ENCODE measurements at places on chromosomes 11 and 22.
A peak's percentile ranks its signal among the peaks of the same experiment; 100 is the strongest.

GRCh38 chr11:113289431-113290187 lies 24.8 kb upstream of the TTC12 start:
- DNase-seq, result no peak

DNA sequence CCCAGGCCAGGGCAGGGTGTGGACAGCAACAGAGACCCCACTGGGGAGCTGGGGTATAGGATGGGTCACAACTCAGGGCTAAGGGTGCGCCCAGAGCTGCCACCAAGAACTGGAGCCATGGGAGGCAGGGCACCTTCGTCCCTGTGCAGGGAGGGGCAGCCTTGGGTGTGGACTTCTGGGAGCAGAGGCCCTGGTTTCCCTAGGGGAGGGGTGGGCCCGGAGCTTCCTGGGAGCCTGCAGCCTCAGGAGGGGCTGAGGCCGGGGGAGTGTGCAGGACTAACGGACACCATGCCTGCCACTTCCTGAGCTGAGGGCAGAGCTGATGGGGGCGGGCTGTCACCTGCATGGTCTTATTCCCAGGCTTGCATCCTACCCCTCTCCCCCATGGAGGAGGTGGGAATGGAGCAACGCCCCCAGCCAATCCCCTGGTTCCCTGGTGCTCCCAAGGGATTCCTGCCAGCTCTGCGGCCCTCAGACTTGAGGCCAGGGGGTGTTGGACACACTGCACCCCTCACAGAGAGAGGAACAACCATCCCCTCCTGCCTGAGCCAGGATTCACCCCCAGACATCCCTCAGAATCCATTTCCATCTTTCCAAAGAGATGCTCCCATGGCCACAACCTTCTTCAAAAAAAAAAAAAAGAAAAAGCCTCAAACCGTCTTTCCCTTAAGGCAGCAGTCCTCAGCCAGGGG lies 225.7 kb downstream of the CTTN start:
- no peak for DNase-seq

- DNase-seq, result no peak
Observed at GRCh38 chr22:47299863-47300697, 537.6 kb downstream of the TBC1D22A start.

DNA sequence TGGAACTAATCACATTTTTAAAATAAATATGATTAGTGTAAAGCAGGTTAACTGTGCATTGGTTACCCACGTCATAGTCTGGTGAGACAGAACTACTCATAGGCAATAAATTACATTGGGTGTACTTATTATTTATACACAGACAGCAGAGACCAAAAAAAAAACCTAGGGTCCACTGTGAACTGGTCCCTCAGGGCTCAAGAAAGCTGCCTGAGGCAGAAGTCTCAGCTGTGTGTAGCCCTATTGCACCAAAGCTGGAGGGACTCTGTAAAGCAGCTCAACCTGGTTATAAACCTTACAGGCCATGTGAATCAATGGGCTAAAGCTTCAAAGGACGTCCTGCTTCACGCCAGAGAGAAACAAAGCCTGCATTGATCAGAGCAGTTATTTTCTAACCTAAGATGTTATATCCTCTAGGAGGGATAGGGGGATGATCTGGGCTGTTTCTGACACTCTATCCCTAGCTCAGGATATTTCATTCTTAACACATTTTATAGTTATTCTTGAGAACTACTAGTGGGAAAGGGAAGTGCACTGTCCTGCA lies 432.2 kb upstream of the ANO3 start:
- DNase-seq, result no peak

DNA sequence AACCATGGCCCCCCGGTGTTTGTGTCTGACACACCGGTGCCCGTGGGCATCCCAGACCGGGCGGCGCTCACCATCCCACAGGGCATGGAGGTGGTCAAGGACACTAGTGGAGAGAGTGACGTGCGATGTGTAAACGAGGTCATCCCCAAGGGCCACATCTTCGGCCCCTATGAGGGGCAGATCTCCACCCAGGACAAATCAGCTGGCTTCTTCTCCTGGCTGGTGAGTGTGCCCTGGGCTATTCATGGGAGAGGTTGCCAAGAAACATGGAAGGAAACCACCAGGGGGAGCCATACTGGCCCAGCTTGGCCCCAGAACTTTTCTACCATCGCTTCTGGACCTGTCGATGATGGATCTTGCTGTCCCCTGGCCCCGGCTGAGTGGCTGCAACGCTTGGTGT lies 36.5 kb downstream of the PRDM11 start:
- no peak for DNase-seq

DNA sequence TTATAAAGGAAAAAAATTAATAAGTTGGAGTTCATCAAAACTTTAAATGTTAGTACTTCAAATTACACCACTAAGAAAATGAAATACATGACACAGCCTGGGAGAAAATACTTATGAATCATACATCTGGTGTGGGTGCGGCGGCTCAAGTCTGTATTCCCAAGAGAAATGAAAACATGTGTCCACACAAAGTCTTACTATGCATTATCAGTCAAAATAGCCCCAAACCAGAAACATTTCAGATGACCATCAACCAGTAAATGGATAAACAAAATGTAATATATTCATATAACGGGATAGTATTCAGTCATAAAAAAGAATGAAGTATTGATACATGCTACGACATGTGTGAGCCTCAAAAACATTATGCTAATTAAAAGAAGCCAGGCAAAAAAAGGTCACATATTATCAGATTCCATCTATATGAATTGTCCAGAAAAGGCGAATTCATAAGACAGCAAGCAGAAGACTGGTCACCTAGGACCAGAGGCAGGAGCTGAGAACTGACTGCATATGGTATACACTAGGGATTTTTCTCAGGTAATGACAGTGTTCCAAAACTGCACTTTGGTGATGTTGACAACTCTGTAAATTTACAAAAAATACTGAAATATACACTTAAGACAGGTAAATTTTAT lies 5.3 kb upstream of the AKIP1 start:
- peak; percentile 61 for DNase-seq

DNA sequence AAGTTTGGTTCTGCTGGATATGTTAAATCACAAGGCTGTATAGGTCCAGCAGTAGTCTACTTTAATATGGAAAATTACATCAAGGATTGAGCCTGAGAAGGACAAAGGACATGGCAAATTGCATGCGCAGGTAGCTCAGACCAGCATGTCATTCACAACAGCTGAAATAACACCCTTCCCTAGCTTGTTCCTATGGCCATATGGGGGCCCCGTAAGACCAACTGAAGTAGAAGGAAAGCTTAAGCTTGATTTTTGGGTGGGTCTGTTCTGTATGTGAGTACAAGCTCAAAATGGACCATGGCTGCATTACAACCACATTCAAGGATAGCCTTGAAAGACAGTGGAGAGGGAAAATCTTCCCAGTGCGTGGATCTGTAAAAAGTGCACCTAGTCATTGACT lies 20.6 kb upstream of the PDE3B start:
- DNase-seq, result no peak

DNA sequence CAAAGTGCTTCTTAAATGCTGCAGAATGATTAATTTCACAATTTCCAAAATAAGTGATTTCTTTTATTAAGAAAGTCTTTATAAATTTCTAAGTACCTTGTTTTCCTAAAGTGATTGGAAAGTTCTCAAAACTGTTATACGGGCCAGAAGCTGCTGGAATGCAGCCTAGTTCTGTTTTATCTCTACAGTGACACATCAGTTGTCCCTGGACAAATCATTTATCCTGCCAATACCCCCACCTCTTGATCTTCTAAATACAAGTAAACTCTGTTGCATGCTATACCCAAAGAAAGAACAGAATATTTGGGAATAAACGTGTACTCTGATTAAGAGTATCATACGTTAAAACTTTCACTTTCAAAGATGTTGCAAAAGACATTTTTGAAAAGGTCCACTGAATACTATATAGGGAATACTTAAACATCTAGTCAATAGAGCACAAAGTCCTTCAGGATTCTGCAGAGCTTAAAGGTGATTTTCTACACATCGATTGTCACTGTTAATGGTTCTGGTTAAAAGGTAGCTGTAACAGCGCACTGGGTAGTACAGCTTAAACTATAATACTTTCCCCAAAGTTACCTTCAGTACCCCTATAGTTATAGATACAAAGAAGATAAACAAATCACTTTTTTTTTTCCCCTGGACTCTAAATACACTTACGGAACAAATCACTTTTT lies 92.1 kb upstream of the APOA1 start:
- no peak for DNase-seq

DNA sequence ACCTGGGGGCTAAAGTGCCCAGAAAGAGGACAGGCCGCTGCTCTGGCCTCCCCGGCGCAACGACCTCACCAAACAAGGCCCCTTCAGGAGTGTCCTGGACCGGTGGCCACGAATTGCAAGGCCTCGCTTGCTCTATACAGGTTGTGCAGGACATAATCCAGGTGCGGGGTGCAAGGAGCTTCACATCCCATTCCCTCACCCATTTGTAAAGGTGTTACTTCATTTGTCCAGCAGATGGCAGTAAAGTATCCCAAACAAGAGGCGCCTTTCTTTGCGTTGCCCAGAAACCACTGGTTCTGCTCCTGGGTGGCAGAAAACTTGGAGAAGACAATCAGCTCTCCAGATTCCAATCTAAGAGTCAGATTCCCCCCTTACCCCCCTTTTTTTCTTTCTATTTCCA lies 35.9 kb upstream of the PRDM11 start:
- no peak for DNase-seq

DNA sequence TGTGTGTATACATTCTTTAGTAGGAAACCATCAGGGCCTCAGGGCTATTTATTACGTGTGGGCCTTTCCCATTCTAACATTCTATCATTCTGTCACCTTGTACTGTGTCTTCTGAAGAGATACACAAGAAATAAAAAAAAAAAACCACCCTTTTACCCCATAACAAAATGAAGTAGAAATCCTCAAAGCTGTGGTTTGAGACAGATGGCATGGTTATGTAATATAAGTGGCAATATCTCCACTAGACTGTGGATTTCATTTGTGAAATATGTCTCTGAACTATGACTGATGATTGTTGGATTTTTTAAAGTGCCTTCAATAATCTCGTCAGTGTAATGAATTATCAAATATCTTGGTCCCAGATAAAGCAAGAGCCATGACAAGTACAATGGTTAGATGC lies 150.0 kb upstream of the BLID start:
- DNase-seq, result no peak

GRCh38 chr22:21444701-21445436 lies 22.3 kb upstream of the TMEM191C start:
- DNase-seq, result no peak

- DNase-seq, result no peak
Observed at GRCh38 chr22:26095256-26095956, 73.9 kb upstream of the SEZ6L start.

GRCh38 chr22:37019309-37020191 lies at the start of the genes MPST and TST:
Gene MPST (plus strand): TSS chr22:37019742. CDS start chr22:37019837, 95 bp downstream.
Gene TST (minus strand): TSS chr22:37019447. CDS start chr22:37018732, 715 bp downstream.
- DNase-seq, result no peak

DNA sequence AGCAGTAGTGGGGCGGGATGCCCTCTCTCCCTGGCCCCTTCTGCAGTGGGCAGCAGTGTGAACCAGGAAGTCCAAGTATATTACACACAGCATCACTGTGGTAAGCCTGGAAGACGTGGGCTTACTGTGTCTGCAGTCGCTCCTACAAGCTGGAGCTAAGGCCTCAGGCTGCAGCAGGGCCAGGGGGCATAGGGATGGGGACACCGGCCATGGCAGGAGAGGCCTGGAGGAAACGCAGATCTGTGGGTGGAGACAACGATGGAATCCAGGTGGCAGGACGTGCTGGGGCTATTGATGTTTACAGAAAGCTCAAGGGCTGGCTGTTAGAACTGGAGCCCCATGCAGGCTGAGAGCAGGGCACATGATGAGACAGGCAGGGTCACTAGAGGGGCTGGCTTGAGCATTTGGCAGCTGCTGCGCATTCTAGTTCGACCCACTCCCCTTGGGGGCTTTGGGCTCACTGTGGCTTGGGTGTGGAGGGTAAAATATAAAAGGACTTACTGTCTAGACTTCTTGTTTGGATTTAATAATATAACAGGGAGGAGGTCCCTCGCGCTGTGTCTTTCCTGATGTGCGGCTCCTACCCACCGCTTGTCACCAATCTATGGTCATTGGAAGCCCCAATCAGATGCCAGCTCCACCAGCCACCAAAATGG lies 539.5 kb downstream of the TBC1D22A start:
- no peak for DNase-seq

GRCh38 chr11:71992136-71992730 lies 6.5 kb upstream of the IL18BP start:
- no peak for DNase-seq

GRCh38 chr11:69138265-69138664 lies 17.5 kb upstream of the SMIM38 start:
- no peak for DNase-seq

DNA sequence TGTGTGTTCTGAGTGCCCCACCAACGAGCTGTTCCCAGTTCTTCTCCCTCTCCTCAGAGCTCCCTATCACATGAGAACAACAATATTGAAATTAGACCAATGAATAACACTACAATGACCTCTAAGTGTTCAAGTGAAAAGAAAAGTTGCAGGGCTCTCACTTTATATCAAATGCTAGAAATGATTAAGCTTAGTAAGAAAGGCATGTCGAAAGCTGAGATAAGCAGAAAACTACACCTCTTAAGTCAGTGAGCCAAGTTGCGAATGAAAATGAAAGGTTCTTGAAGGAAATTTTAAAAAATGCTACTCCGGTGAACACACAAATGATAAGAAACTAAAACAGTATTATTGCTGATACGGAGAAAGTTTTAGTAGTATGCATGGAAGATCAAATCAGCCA lies 199.8 kb downstream of the GUCY1A2 start:
- DNase-seq, result no peak

GRCh38 chr11:41665441-41666360 lies 206.2 kb upstream of the LRRC4C start:
- no peak for DNase-seq

Data from skeletal muscle cell (primary cell).